NCI-H2029 treated with DMSO at 0.1 percent for 48 hours (cell line): ENCODE measurements at places on chromosomes 7 and 10.

DNA sequence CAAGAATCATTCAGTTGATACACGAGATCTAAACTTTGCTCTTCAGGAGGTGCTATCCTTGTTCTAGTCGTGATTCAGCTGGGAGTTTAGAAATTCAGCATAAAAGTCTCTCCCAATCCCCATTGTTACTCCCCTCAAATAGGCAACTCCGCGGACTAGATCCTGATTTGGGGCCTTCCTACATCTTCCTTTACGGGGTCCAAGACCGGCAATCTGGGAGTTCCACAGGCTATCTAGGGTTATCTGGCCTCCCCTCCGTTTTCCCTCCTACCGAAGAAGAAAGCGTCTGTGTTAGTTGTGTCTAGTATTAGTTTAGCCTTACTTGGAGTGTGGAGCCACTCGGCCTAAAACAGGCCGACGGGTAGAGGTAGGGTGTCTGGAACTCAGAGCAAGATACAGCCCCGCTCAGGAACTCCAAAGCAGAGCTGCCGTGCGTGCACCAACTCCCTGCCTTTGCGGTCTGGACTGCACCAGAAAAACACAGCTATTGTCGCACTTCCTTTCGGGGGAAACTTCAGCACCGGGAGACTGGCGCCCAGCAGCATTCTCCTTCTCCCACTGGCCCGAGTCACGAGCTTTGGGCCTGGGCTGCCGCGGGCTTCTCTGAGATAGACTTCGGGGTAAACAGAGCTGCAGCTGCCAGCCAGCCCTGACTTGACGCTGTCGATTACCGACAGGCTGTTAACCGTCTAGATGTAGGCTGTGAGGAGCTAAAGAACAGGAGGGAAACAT is 1.5 kb upstream of the DLX5 start:
- no peak for DNase-seq

- DNase-seq = no peak
Measured at GRCh38 chr10:44306762-44307161, 78.1 kb downstream of the CXCL12 start.

DNA sequence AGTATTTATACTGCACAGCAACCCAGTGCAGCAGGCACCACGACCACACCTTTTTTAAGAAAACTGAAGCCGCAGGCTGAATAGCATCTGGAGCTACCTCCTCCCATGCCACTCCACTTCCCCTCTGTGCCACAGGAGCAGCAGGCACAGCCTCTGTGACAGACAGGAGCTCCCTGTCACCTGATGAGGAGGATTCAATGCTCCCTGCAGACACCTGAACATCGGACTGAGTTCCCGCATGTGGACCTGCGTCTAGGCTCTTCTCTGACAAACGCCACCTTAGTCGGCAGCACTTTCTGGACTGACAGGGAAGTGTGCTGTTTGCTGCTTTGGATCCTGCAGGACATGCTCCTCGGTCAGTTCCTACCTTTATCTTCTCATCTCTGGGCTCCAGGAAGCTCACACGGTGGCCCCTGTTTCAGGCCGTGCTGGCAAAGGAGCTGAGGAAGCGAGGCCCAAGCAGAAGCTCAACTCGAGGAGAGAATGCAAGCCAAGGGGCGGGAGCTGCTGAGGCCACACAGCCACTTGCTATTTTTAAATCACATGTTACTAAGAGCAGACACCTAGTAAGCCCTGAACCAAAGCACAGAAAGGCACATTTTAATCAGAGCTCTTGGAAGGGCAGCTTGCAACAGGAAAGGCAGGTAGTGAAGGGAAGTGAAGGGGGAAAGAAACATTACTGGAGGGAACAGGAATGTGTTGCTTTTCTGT is 56.6 kb downstream of the VOPP1 start:
- DNase-seq = no peak

DNA sequence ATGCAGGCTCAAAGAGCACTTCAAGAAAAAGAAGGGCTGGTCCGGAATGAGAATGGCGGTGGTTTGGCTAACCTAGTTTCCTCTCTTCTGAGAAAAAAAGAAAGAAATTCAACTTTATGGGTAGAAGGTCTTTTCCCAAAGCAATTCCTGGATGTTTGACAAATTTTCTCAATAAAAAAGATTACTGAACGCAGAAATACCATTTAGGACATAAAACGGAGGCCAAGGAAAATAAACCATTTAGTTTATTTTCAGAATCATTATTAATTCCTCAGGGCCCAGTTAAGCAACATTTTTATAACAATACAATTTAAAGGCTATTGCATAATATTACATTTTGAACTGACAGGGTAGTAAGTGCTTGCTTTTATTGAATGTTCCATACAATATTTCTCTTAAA is 284.6 kb upstream of the ANKRD30A start:
- no peak for DNase-seq

DNA sequence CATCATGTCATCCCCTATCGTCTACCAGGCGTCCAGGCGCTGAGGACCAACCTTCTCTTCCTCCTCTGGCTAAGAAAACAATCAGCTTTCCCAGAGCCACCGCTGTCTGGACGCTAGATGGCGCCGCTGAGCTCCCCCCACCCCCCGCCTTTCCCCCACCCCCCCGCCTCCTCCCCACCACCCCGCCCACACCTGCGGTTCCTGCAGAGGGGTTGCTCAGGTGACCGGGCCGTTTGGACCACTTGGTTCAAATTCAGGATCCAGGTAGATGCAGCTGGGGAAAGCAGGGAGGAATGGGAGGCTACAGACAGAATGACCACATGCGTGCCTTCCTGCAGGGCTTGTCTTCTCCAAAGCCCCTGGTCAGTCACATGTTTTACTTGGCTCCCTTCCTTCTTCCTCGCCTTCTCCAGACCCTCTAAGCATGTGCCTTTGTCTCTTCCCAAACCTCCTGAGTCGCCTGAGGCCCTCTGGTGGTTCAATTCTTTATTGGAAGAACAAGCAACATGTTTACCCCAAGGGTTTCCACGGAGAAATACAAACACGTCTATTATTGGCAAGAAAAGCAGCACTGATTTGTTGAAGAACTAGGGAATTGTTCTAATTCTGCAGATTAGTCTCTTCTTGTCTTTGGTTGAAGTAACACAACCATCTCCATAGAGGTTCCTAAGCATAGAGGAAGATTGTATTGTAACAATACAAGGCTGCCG is 24.7 kb downstream of the AOC1 start:
- DNase-seq = peak; percentile 85

DNA sequence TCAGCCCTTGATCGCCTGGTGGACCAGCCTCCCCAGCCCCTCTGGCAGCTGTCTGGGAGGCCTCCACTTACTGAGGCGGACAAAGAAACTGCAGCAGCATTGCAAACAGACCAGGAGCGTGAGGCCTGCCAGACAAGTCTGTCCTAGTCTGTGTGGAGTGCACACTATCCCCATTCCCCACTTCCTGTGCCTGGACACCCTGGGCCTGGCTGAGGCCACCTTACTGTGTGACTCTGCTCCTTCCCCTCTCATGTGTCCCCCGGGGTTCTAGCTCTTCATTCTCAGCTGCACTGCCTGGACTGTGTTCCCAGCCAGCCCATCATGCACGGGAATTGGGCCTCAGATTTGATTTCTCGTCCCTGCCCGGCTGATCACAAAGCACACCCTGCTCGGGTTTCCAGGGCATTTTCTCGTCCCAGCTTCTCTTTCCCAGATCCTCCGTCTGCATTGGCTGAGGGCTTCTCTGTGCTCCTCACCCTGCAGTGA is 16.7 kb upstream of the C10orf90 start:
- no peak for DNase-seq

DNA sequence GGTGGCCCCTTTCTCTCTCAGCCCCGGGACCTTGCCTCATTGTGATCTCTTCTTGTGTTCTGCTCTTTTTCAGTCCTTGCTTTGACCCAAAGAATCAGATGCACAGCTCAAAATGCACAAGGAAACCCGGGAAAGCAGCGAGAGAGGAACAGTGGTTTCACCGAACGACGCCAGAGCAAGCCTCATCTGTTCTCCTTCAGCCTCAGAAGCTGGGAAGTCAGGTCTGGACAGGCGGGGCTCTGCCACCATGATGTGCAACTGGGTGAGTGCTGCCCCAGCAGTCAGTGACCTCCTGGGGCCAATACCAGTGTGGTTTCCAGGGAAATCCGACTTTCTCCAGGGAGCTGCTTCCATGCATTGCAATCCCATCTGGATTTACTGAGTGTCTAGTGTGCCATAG is 133.4 kb downstream of the PRKCQ start:
- DNase-seq = no peak

- no peak for DNase-seq
Measured at GRCh38 chr10:52525761-52526160, 211.7 kb downstream of the DKK1 start.

DNA sequence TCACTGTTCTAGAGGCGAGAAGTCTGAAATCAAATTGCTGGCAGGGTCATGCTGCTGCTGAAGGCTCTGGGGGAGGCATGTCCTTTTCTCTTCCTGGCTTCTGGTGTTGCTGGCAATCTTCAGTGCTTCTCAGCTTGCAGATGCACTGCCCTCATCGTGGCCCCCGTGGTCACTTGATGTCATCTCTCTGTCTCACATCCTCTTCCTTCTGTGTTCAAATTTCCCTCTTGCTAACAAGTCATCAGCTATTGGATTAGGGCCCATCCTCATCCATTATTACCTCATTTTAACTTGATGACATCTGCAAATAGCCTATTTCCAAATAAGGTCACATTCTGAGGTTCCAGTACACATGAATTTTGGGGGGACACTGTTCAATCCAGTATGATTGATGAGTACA is 36.6 kb upstream of the SRGN start:
- DNase-seq = no peak

DNA sequence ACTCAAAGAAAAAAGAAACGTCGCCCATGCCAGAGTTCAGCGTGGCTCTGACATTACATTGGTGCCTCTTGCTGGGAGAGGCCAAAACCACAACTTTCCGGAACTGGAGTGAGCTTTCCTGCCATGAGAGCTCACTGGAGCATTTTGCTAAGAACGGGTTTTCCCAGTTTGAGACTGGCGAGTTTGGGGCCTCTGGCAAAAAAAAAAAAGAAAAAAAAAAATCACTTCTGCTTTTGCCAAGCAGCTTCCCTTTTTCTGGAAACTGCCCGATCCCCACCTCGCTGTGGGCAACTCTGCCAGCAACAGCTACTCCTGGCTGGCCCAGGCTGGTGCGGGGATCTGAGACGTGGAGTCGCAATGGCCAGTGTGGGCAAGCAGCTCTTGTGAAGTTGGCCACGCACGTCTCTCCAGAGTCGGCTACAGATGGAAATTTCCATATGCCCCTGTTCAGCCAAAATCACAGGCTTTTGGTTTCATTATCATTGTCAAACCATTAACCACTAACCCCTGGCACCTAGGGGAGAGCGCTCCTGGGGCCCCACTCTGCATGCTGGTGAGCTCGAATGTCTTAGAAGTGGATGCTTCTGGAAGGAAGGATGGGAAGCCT is 25.7 kb downstream of the PRKAG2 start:
- no peak for DNase-seq

DNA sequence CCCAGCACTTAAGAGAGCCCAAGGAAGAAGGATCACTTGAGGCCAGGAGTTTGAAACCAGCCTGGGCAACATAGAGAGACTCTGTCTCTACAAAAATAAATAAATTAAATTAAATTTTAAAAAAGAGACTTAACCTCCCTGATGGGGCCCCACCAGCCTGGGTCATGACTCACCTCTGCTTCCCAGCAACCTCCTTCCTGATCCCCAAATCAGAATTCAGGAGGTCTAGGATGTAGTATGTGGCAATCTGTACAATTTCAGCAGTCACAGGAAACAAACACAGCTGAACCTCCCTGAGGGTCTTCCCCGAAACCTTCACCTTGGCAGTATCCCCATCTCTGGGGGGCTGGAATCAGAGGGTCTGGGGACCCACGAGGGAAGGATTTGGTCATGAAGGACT is 9.7 kb upstream of the PPP1R35 start:
- no peak for DNase-seq
